NCI-H1048 (cell line): ENCODE measurements at places on chromosomes 5 and 9.

- no peak for DNase-seq
Observed at GRCh38 chr5:84438456-84438855, 53.8 kb upstream of the EDIL3 start.

- DNase-seq, result no peak
Observed at GRCh38 chr9:100071271-100071670, 27.5 kb downstream of the ERP44 start.

- DNase-seq, result no peak
Observed at GRCh38 chr5:103117471-103117991, 2.4 kb downstream of the GIN1 start.

DNA sequence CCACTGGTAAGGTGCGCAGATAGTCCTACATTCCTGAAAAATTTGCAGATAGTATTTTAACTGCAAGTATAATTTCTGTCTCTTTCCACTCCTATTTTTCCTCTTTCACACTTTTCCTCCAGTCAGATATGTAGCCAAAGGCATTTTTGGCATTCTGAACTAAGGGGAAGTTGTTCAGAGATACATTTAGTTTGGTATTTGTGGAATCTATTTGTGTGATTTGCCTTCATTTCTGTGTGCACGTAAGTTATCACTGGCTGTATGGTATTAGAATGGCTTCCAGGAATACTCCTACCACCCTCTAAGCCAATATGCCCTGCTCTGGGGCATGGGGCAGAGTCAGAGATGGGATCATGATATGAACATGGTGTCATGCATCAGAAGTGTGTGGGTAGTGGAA is 45.8 kb upstream of the GRAMD2B start:
- no peak for DNase-seq

GRCh38 chr5:179768326-179769085 is 25.3 kb upstream of the LTC4S start:
- DNase-seq, result no peak

- no peak for DNase-seq
Observed at GRCh38 chr9:127177231-127177630, 54.8 kb upstream of the ANGPTL2 start.

GRCh38 chr9:100083448-100084127 is 15.2 kb downstream of the ERP44 start:
- no peak for DNase-seq

DNA sequence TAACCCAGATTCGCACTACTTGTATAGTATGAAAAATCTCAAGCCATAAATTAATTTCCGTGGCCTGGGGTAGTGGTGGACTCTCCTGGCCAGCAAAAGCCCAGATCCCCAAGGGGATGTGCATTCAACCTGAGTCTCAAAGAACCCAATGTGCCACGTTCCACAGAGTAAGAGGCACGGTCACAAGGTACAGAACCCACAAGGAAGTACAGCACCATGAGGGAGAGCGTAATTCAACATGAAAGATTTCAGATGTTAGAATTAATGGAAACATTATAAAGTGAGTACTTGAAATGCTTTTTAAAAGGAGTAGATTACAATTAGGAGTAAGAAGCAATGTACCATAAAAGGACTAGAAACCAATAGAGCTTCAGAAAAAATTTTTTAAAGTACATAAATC is 23.4 kb downstream of the SRD5A1 start:
- DNase-seq, result no peak

DNA sequence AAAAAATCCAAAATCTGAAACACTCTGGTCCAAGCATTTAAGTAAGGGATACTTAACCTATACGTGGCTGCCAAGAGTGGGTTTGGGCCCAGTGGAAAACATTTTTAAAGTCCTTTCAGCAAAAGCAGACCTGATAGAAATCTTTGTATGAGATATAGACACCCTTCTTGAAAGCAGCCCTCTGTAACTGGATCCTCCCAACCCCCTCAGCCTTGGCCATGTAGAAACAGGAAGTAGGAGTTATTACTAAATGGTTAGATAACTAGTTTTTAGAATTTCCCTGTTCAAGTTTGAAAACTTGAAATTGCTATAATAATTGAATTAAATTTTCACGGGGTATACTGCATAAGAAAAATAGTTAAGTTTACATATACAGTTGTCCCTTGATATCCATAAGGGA is 111.3 kb upstream of the PCA3 start:
- DNase-seq, result no peak

- no peak for DNase-seq
Observed at GRCh38 chr5:2986301-2986700, 234.8 kb upstream of the IRX2 start.

- no peak for DNase-seq
Observed at GRCh38 chr9:137390553-137391410, 32.2 kb downstream of the EXD3 start.

DNA sequence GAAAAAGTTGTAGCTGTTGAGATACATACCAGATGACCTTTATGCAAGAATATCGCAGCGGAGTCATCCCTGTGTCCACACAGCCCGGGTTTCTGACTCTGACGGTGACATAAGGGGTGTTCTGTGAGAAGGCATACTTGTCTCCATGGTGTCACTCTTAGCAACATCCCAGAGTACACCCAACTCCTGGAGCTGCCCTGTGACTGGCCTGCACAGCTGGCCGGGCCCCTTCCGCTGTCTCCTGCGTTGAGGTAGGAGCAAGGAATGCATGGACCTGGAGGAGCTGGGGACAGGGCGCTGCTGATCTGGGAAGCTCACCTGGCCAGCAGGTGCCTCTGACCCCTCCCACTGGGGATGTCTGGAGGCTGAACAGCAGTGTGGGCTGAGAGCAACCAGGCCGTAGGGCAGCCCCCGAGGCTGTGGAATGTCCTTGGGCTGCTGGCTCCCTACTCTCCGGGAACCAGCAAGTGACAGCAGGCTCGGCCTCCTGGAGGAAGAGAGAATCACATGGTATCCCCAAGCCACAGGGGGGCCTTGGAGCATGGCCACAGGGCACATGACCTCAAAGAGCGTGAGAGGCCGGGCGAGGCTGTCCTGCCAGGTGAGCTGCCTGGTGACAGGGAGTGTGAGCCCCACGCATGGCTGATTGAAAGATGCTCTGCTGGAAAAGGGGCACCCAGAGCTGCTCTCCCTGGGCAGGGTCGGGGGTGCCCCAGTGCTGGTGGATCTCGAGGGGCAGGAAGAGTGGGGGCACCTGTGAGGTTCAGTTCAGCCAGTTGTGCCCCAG is 113.4 kb downstream of the MRPL36 start:
- DNase-seq, result no peak

DNA sequence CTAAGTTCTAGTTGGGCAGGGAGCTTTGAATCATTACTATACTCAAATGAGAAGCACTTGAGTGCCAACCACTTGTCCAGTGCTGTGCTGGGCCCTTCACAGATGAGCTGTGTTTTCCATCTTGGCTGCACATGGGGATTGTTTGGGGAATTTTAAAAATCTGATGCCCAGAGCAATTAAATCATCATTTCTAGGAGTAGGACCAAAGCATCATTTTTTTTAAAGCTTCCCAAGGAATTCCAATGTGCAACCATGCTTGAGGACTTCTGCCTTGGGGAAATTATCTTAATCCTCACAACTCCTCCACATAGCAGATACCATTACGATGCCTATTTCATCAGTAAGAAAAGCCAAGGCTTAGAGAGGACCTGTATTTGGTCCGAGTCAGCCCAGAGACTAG is 131.4 kb downstream of the TMEM174 start:
- DNase-seq, result no peak

- no peak for DNase-seq
Observed at GRCh38 chr5:141135718-141136266, 786 bp downstream of the PCDHB5 start.

DNA sequence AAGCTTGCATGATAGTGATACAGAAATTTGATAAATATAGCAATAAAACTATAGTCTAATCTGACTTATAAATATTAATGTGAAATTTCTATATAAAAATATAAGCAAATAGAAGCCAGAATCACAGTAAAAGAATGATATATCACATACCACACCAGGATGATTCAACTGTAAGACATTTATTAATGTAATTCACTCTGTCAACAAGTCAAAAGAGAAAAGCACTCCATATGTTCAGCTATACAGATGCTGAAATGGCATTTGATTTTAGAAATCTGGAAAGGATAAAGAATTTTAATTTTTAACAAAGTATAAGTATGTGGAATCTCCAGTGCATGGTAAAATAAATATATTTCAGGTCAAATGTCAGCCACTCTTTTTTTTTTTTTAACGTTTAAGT is 372.4 kb downstream of the KCNN2 start:
- DNase-seq, result no peak

- no peak for DNase-seq
Observed at GRCh38 chr5:6365142-6365976, 13.0 kb downstream of the MED10 start.
